Right kidney (tissue), 9 donors: ENCODE measurements at places on chromosomes 3 and 15.
A peak's percentile ranks its signal among the peaks of the same experiment; 100 is the strongest.

- no peak for DNase-seq
Observed at GRCh38 chr15:67009576-67010569, 55.5 kb upstream of the SMAD3 start.

DNA sequence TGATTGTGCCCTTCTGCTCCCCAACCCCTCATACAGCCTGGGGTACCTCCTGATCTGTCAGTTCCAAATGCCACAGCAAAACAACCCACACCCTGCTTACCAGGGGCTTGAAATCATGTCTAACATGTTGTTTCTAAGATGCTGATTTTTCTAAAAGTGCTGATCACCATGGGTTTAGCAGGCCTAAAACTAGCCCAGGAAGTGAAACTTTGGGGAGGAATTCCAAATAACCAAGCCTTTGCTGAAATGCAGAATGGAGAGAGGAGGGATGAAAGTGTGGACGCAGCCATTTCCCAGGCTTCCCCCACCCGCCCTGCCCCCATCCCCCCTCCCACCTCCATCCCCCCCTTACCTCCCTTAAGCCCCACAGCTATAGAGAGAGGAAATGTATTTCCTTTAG, 2.0 kb upstream of the HRH1 start:
- no peak for DNase-seq

GRCh38 chr3:115709931-115710330, 86.6 kb downstream of the GAP43 start:
- no peak for DNase-seq

DNA sequence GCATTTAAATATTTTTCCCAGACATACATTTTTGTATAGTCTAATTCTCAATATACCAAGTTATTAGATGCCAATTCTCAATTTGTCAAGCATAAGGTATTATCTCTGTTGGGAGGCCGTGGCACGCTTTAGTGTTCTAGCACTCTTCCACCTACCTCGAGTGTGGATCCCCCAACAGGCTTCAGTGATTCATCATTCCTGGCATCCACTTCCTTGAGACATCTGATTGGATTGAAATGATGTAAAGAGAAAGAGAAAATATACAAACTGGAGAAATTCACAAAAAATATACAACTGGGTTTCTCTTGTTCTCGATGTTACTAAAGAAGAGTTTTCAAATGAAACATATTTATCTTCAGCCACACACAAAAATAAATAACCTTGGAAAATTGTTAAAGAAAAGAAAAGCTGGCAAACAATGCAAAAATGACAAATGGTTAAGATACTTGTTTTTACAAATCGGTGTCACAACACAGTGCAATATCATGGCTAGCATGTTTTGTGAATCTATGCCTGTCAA, 218.0 kb upstream of the CDIN1 start:
- DNase-seq = no peak

DNA sequence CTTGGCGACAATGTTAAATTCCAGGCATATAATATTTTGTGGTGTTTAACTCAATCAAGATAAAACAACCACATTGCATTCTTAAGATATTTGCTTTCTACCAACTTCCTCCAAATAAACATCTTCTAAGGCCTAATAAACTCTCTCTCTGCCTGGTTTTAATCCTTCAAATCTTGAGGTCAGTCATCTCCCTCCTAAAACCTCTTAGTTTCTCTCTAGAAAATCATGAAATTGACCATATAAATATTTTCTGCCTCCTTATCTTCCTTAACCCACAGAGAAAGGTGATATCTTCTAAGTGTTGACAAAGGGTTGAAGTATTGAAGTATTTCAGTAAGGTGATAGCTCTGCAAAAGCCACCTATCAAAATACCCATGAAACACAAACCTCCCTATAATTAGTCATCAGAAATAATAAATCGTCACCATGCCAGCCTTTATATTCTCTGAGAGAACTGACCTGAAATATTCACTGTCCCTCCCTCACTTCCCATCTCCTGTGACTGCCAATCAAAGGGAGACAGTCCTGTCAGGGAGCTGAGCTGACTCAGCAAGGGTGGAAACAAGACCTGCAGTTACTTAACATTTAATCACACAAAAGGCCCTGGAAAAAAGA, 1261.1 kb downstream of the ROBO1 start:
- peak; percentile 13 for DNase-seq

- DNase-seq = peak; percentile 92
Observed at GRCh38 chr3:197298341-197298944, at the start of gene DLG1. TSS of gene DLG1 (minus strand) at chr3:197298612. CDS start at chr3:197297204, 1,408 bp downstream.

DNA sequence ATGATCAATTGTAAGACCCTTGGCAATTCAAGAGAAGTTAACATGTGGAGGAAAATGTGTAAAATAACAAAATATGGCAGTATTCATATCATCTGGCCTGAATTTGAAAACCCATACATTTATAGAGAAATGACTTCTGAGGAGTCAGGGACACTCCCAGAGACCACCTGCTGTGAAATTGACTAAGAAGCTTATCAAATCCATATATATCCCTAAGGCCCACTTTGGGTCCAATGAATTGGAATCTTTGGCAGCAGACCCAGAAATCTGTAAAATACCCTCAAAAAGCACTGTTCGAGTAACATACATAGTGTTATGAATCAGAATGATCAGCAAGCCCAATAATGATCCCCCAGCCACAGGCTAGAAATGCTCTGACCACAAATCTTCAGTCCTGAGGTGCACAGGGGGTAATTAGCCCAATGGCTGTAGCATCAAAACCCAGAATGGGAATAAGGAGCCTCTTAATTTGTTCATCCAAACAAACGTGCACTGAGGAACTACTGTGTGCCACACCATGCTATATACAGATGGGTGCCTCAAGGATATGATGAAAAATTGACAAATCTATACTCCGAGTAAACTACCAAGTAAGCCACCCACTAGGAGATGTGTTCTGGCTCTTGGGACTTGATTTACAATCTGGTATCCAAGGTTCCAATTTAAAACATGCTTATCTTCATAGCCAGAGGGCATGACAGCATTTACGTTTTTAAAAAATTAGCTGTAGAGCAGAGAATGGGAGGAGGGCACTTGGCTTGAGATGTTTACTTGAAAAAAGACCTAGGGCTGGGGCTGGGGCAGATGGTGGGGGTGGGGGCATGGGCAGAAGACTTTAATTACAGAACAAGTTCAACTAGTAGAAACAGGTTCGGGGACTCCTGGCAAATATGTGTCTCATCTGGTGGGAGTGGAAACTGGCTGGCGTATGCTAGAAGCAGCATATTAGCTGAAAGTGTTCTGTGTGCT, 9.1 kb upstream of the ARHGEF3 start:
- DNase-seq = no peak

GRCh38 chr15:94225616-94226015, 5.7 kb upstream of the MCTP2 start:
- DNase-seq = no peak

- DNase-seq = no peak
Observed at GRCh38 chr3:190004656-190005055, 116.0 kb downstream of the P3H2 start.
